Camera-type eye (tissue), 1 donor: ENCODE measurements at places on chromosomes 13 and 19. TPM values are rescaled to one million over a fixed set of nuclear protein-coding genes. Genes with fewer than 3 reads are reported as not detected.

CCDC70 gene
- not detected for total RNA-seq

ITGBL1 gene
- total RNA-seq = 30.7 TPM

RAB20 gene
- 6.7 TPM for total RNA-seq

FCAR gene
- total RNA-seq = 5.2 TPM

CGB3 gene
- total RNA-seq = not detected

N4BP2L1 gene
- 17.4 TPM for total RNA-seq

MCEMP1 gene
- not detected for total RNA-seq

ZFP28 gene
- total RNA-seq = 26.6 TPM

C1QTNF9 gene
- total RNA-seq = 0.38 TPM

SLAIN1 gene
- 132 TPM for total RNA-seq

TBXA2R gene
- 2.0 TPM for total RNA-seq

TMEM145 gene
- 20.5 TPM for total RNA-seq

SIGLEC9 gene
- total RNA-seq = 0.99 TPM

IZUMO2 gene
- total RNA-seq = not detected

KANK3 gene
- 10.6 TPM for total RNA-seq

SLITRK6 gene
- 17.6 TPM for total RNA-seq

ZNF69 gene
- total RNA-seq = 23.9 TPM

CATSPERD gene
- not detected for total RNA-seq

CDX2 gene
- total RNA-seq = not detected

NFKBIB gene
- total RNA-seq = 9.3 TPM

TUBB4A gene
- total RNA-seq = 51.8 TPM

TMEM255B gene
- total RNA-seq = 4.9 TPM

CYSLTR2 gene
- total RNA-seq = 1.0 TPM

UTP14C gene
- 36.1 TPM for total RNA-seq

NCAN gene
- total RNA-seq = 18.9 TPM

SELENOV gene
- total RNA-seq = 1.7 TPM

SIRT2 gene
- total RNA-seq = 57.0 TPM

LACC1 gene
- 5.9 TPM for total RNA-seq

CRTC1 gene
- 13.9 TPM for total RNA-seq

CCDC122 gene
- total RNA-seq = 3.0 TPM

CLIP3 gene
- total RNA-seq = 34.6 TPM

KLK12 gene
- not detected for total RNA-seq

APOE gene
- 168 TPM for total RNA-seq

ZNF548 gene
- 62.6 TPM for total RNA-seq

ZNF154 gene
- total RNA-seq = 33.0 TPM

C19orf81 gene
- total RNA-seq = not detected

CYP4F2 gene
- not detected for total RNA-seq

SIX5 gene
- 14.7 TPM for total RNA-seq

FXYD5 gene
- total RNA-seq = 3.5 TPM

SIGLEC14 gene
- total RNA-seq = 0.55 TPM

ZNF793 gene
- 29.5 TPM for total RNA-seq

VSTM2B gene
- total RNA-seq = 9.6 TPM

SLITRK1 gene
- total RNA-seq = 7.4 TPM

PVR gene
- 32.1 TPM for total RNA-seq

C3 gene
- 104 TPM for total RNA-seq
